ENCODE measurements at places on chromosomes 16 and 17.
A peak's percentile ranks its signal among the peaks of the same experiment; 100 is the strongest.

DNA sequence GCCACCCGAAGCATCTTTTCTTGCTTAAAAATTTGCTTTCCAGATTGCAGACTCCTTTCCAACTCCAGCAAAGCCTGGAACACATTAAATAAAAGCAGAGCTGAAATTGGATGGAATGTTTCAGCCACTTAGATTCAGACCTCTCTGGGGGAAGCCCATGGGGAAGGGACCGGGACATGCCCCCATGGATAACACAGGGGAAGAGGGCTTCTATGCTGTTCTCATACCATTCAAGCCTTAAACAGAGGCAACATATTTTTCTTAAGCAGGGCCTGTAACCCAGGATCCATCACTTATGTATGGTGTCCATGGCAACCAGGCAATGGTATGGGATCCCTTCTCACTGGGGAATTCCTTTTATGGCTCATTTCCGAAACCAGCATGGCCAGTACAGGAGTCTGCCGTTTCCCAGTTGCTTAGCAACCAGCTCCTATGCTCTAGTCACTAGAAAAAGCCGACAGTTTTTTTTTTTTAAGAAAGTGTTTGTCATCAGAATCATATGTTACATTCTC is 62.0 kb upstream of the MARCHF10 start:
- peaks cover 51% of the 10 kb centered on the region for H3K27me3 ChIP-seq
- no peaks in the 10 kb centered on the region for H3K36me3 ChIP-seq
- H3K4me3 ChIP-seq = no peak overlapping the region
- H3K4me1 ChIP-seq = no peaks in the 10 kb centered on the region
- no peak for DNase-seq
- no peak overlapping the region for H3K27ac ChIP-seq

GRCh38 chr17:56426901-56427300 is 166.6 kb upstream of the NOG start:
- H3K4me1 ChIP-seq = no peaks in the 10 kb centered on the region
- no peak overlapping the region for H3K27ac ChIP-seq
- no peak for DNase-seq
- H3K4me3 ChIP-seq = no peak overlapping the region
- H3K36me3 ChIP-seq = no peaks in the 10 kb centered on the region

- no peak overlapping the region for H3K27ac ChIP-seq
- peaks cover 48% of the 10 kb centered on the region for H3K27me3 ChIP-seq
- DNase-seq = no peak
These were observed 72.2 kb upstream of the MPHOSPH6 start for GRCh38 chr16:82242201-82242600.

DNA sequence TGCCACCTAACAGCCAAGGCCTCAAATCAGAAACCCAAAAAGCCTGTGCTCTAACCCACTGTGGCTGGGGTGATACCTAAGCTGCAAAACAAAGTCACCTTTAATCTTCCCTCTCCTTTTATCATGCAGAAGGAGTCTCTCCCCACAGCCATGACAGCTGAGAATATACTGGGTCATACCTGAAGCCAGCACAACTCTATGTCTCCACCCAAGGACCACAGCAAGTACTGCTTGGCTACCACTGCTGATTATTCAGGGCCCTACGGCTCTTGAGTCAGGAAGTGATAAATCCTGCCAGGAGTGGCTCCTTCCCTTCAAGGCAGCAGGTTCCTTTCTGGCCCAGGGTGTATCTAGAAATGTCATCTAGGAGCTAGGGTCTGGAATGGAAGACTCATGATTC is 151.5 kb upstream of the TOM1L1 start:
- DNase-seq = no peak
- no peaks in the 10 kb centered on the region for H3K36me3 ChIP-seq
- no peaks in the 10 kb centered on the region for H3K27me3 ChIP-seq
- no peak overlapping the region for H3K27ac ChIP-seq
- H3K4me1 ChIP-seq = no peaks in the 10 kb centered on the region

DNA sequence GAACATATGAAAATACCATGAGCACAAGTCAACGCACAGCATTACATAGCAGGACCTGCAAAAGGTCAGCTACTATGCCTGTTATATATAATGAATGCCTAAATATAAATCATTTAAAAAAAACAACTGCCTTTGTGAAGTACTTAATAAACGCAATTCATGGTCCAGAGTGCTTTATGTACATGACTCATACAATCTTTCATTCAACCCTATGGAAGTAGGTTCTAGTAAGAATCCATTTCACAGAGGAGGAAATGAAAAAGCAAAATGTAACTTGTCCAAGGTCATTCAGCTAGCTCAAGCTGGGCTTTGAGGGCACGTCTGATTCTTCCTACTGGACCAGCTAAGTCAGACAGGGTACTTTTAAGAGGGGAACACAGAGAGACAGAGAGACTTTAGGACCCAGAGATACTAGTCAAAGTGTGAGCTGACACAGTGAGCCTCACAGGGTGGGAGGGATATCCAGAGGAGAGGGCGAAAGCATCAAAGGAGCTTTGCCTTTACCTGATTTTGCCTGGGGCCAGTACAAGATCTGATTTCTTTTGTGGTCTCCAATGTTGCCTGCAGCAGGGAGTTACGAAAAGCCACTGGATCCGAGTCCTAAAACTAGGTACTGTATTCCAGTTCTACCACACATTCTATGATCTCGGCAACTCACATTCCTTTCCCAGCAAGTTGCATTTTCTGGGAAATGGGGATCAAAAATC is 83.4 kb upstream of the ZFHX3 start:
- H3K36me3 ChIP-seq = no peaks in the 10 kb centered on the region
- H3K4me3 ChIP-seq = no peak overlapping the region
- no peak for DNase-seq
- H3K27me3 ChIP-seq = no peaks in the 10 kb centered on the region
- H3K4me1 ChIP-seq = no peaks in the 10 kb centered on the region
- H3K27ac ChIP-seq = no peak overlapping the region

GRCh38 chr17:50798424-50799288 is 31.3 kb upstream of the ANKRD40CL start:
- DNase-seq = no peak
- no peak overlapping the region for H3K4me3 ChIP-seq
- no peaks in the 10 kb centered on the region for H3K4me1 ChIP-seq
- H3K27me3 ChIP-seq = no peaks in the 10 kb centered on the region
- peaks cover 3% of the 10 kb centered on the region for H3K36me3 ChIP-seq

DNA sequence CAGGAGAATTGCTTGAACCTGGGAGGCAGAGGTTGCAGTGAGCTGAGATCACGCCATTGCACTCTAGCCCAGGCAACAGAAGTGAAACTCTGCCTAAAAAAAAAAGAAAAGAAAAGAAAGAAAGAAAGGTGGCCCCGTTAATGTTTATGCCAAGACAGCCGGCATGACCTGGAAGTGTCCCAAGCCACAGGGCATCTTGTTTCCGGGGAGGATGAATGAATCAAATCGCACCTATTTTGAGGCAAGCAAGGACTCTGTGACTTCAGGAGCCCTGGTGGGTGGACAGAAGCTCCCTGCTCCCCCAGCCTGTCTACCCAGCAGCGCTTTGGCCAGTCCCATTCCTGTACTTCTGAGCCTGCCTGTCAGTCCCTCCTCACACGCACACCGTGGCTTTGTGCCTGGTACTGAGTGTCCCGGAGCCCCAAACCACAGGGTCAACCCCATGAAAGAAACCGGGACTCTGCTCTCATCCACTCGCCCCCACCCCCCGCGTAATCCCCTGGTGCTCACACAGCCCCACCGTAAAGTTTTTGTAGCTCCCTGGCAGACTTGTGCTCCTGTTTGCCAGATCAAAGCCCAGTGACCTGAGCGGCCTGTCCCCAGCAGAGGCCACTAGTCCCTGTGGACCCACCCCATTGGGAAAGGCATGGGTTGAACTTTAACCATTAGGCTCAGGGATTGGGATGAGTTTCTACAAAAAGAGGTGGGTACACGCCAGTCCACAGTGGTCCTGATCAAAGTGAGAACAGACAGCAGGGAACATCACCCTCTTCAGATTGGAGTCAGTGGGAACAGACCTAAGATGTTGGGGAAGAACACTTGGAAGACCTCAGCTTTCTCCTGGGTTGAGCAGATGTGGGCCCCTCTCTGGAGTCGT is 19.3 kb downstream of the CD2BP2 start:
- H3K4me1 ChIP-seq = peaks cover 12% of the 10 kb centered on the region
- peak overlapping the region; percentile 69 for H3K27ac ChIP-seq
- H3K36me3 ChIP-seq = peaks cover 15% of the 10 kb centered on the region

GRCh38 chr17:74052993-74053711 is 150.3 kb upstream of the RPL38 start:
- H3K27ac ChIP-seq = no peak overlapping the region
- peaks cover 44% of the 10 kb centered on the region for H3K27me3 ChIP-seq
- DNase-seq = no peak
- no peak overlapping the region for H3K4me3 ChIP-seq
- H3K36me3 ChIP-seq = no peaks in the 10 kb centered on the region

DNA sequence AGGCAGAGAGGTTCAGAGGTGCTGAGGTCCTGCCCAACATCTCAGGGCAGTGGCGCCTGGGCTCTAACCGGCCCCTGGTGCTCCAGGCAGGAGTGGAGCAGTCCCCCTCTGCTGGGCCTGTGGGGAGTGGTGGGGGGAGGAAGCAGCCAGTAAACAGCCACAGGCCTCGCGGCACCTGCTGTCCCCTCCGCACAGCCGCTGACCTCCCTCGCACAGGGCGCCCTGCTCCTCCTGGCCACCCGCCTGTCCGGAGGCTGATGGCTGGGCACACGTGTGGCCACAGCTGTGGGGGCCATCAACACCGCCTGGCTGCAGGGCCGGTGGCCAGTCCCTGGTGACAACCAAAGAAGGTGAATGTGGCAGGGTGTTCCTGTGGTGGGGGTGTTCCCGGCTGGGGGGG is 36.8 kb upstream of the PABPN1L start:
- H3K4me1 ChIP-seq = peaks cover 5% of the 10 kb centered on the region
- no peaks in the 10 kb centered on the region for H3K36me3 ChIP-seq
- DNase-seq = no peak

DNA sequence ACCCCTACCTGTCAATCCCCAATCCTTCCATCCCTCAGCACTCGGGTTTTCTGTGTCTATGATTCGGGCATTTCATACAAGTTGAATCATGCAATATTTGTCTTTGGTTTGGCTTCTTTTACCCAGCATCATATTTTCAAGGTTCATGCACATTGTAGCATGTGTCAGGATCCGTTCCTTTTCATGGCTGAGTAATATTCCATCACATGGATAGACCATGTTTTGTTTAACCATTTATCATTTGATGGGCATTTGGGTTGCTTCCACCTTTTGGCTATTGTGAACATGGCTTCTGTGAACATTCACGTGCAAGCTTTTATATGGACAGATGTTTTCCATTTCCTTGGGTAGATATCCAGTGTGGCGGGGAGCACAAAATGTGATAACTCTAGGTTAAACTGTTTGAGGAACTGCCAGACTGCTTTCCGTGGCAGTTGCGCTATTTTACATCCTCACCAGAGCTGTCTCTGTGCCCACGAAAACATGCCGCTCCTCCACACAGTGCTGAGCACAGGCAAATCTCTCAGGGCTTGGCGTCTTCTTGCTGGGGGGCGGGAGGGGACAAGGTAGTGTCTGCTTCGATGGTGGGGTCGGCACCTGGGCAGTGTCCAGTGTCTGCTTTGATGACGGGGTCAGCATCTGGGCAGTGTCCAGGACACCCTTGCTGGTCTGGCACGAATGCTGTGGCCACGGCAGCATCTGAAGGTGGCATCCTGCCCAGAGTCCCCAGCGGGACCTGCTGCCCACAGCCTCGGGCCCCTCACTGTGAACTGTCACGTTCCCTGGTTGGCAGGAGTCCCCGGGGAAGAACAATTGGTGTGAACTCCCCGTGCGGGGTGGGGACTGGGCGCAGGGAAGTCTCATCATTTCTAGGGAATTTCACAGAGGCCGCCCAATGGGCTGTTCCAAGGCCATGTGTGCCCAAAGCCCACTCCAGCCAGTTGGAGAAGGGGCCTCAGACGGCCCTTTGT is 32.4 kb upstream of the JPH3 start:
- peaks cover 3% of the 10 kb centered on the region for H3K36me3 ChIP-seq
- no peak overlapping the region for H3K27ac ChIP-seq
- no peak for DNase-seq

- H3K27me3 ChIP-seq = peaks cover 9% of the 10 kb centered on the region
- no peak overlapping the region for H3K4me3 ChIP-seq
- no peaks in the 10 kb centered on the region for H3K36me3 ChIP-seq
- H3K4me1 ChIP-seq = peaks cover 1% of the 10 kb centered on the region
- H3K27ac ChIP-seq = no peak overlapping the region
- DNase-seq = no peak
These were observed 2.2 kb downstream of the MSLN start for GRCh38 chr16:762595-763268.

DNA sequence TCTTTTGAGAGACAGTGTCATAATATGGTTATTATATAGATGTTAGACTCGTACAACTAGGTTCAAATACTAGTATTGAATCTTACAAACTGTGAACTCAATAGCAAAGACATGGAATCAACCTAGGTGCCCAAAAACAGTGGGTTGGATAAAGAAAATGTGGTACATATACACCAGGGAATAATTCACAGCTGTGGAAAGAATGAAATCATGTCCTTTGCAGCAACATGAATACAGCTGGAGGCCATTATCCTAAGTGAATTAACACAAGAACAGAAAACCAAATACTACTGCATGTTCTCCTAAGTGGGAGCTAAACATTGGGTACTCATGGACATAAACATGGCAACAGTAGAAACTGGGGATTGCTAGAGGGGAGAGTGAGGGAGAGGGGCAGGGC is 8.1 kb downstream of the PHKB start:
- no peak overlapping the region for H3K4me3 ChIP-seq
- no peaks in the 10 kb centered on the region for H3K36me3 ChIP-seq
- peak overlapping the region; percentile 23 for H3K27ac ChIP-seq
- H3K4me1 ChIP-seq = peaks cover 33% of the 10 kb centered on the region

DNA sequence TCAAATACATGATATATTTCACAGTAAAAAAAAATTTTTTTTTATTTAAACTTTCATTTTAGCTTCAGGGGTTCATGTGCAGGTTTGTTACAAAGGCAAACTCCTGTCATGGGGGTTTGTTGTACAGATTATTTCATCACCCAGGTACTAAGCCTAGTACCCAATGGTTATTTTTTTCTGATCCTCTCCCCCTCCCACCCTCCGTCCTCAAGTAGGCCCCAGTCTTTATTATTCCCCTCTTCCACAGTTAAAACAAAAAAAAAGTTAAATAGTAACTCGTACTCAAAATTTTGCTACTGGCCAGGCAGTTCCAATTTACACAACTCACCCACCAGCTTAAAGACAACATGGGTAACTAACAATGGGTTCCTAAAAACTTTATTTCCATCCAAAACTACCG is 63.9 kb downstream of the WDR59 start:
- H3K4me1 ChIP-seq = peaks cover 3% of the 10 kb centered on the region
- no peak overlapping the region for H3K4me3 ChIP-seq
- H3K27ac ChIP-seq = peak overlapping the region; percentile 62
- no peaks in the 10 kb centered on the region for H3K27me3 ChIP-seq
- DNase-seq = no peak
- peaks cover 61% of the 10 kb centered on the region for H3K36me3 ChIP-seq

GRCh38 chr16:19864566-19864965 is 20.1 kb downstream of the GPRC5B start:
- no peaks in the 10 kb centered on the region for H3K4me1 ChIP-seq
- H3K4me3 ChIP-seq = no peak overlapping the region
- H3K27ac ChIP-seq = no peak overlapping the region
